NCI-H82 (cell line): ENCODE measurements at places on chromosomes 16 and 17.

DNA sequence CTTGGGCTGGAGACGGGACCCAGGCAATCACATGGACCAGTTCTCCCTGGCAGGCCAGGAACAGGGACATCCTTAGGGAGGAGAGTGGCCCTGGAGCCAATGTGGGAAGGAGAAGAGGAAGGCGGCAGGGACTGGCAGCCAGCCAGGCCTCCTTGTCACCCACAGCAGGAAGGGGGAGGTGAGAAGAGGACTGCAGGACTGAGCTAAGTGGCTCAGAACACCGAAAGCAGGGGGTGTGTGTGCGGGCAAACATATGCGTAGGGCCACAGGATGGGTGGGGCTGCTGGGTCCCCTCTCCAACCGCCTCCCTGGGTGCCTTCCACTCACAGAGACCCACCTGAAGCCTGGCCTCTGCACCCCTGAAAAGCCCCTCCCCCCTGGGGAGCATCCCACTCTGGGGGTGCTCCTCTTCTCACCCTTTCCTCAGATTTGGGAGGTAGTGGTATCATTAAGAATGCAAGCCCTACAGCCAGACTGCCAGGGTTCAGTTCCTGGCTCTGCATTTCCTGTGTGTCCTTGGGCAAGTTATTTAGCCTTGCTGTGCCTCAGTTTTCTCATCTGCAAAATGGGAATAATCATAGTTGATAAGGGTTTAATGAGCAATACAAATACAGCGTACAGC is 8.1 kb downstream of the PNMT start:
- peak; percentile 81 for DNase-seq

- DNase-seq: no peak
Observed at GRCh38 chr17:60743799-60744198, 66.1 kb downstream of the BCAS3 start.

DNA sequence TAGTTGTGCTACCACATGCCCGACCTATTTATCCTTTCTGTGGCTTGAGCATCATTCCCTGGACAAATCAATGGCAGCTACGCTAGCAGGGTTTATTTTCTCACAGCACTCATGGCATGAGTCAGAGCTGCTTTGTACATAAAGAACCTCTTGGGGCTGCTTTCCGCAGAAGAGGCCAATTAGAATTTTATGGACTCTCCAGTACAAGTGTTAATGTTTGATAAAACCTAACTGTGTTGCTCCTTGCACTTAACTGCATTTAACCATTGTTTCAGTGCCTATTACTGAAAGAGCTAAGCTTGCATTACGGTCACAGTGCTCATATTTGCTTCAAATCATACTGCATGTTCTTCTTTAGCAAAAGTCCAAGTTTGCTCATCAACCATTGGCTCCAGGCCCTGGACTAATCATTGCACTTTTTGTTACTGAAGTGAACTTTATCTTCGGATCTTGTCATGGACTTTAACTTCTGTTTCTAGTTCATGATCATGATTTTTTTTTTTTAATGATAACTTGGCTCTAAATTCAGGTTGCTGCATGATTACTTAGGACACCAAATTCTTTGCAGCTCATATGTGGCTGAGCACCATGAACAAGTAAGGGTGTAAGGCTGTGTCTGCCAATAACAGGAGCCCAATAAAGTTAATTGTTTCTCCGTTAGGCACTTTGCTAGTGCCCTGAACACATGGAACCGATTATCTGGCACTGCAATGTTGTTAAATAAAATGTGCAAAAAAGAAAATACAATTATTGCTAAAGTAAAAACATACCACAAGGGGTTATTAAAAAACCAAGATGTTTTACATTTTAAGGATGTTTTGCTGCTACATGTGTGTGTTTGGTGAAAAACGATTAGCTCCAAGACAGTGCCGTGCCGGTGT is 492.2 kb downstream of the KCNJ2 start:
- no peak for DNase-seq

DNA sequence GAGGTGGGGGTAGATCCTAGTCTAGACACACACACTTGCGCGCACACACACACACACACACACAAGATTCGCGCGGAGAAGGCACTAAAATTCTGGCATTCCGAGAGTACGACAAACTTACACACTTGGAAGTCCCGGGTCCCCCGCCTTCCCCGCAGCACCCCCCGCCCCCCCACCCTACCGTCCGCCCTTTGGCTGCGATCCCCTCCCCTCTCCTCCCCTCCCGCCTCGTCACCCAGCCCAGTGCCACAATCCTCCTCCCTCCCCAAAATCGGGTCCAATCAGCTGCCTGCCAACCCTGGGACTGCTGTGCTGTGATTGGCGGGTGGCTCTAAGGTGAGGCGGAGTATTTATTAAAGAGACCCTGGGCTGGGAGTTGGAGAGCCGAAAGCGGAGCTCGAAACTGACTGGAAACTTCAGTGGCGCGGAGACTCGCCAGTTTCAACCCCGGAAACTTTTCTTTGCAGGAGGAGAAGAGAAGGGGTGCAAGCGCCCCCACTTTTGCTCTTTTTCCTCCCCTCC is at the start of gene SOX9:
Gene SOX9, plus strand, starts transcription at position 379 of the 522 bp plus-strand sequence. CDS start 372 bp downstream, outside the sequence.
- peak; percentile 68 for DNase-seq

DNA sequence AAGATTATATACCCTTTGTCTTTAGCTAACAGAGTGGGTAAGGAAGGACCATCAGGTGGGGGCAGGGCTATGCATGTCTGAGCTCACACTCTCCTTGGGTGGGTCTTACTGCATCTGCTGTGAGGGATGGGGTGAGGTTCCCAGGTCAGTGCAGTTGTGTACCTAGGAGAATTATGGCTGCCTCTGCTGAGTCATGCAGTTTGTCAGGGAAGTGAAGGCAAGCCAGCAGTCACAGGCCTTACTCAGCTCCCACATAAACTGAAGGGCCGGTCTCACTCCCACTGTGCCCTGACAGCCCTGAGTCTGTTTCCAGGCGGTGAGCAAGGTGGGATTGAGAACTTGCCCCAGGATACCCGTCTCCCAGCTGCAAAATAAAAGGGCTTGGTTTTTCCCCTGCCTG is 328.6 kb downstream of the MAP2K6 start:
- DNase-seq: no peak

DNA sequence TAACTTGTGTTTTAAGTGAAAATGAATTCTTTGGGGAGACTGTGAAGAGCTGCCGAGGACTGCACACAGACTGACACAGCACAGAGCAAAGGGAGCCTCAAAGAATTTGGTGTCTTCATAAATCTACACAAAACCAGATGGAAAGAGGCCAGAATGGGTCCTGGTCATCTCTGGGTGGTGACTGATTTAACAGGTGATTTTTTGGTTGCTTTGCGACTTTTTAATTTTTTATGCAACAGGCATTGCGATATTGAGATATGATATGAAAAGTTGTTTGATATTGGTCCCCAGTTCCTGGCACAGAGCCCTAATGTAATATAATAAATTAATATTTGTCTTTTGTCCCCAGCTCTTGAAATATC is 12.6 kb upstream of the EIF1 start:
- DNase-seq: no peak

- peak; percentile 9 for DNase-seq
Observed at GRCh38 chr16:51994597-51994996, 552.3 kb downstream of the TOX3 start.
